A549 treated with Mapracorat at 1 μM for 4 hours (cell line): ENCODE measurements at places on chromosomes 11 and 22. TPM values are rescaled to one million over a fixed set of nuclear protein-coding genes. Genes with fewer than 3 reads are reported as not detected.

The DDB1 gene
- total RNA-seq, result 159 to 173 TPM (median 164 TPM) in 5 replicates

The BEST1 gene
- total RNA-seq, result 1.9 to 3.9 TPM (median 2.6 TPM) in 5 replicates

The CREB3L1 gene
- 3.8 to 5.2 TPM (median 4.5 TPM) in 5 replicates for total RNA-seq

The CNGA4 gene
- 0.11 TPM in 1 of 5 replicates, not detected in the others for total RNA-seq

The VWCE gene
- total RNA-seq, result 0.56 to 1.0 TPM (median 0.69 TPM) in 5 replicates

The BLID gene
- total RNA-seq, result not detected in 5 replicates

The RTN4RL2 gene
- 49.0 to 100 TPM (median 88.4 TPM) in 5 replicates for total RNA-seq

The P4HA3 gene
- 35.5 to 58.6 TPM (median 49.8 TPM) in 5 replicates for total RNA-seq

The MMP1 gene
- total RNA-seq, result 0.42 to 1.1 TPM (median 0.79 TPM) in 5 replicates

The TENM4 gene
- total RNA-seq, result 0.02 to 0.45 TPM (median 0.17 TPM) in 5 replicates

The RAB30 gene
- total RNA-seq, result 6.2 to 8.1 TPM (median 6.7 TPM) in 5 replicates

The SYT12 gene
- 12.6 to 22.3 TPM (median 19.9 TPM) in 5 replicates for total RNA-seq

The SCN3B gene
- total RNA-seq, result 0.08 to 0.25 TPM (median 0.17 TPM) in 5 replicates

The ACR gene
- total RNA-seq, result not detected in 5 replicates

The MRGPRF gene
- total RNA-seq, result 0.06 to 0.12 TPM in 2 of 5 replicates, not detected in the others

The BRSK2 gene
- total RNA-seq, result 4.5 to 7.8 TPM (median 6.3 TPM) in 5 replicates

The KCNJ11 gene
- 2.6 to 4.1 TPM (median 3.7 TPM) in 5 replicates for total RNA-seq

The CXCR5 gene
- total RNA-seq, result 0.07 to 0.16 TPM (median 0.10 TPM) in 5 replicates

The NEFH gene
- 0.03 to 0.16 TPM (median 0.09 TPM) in 5 replicates for total RNA-seq

The VSIG10L2 gene
- total RNA-seq, result not detected in 5 replicates

The YPEL4 gene
- total RNA-seq, result 0.13 to 0.41 TPM (median 0.18 TPM) in 5 replicates

The OR51B5 gene
- 0.13 TPM in 2 of 5 replicates, not detected in the others for total RNA-seq

The ESAM gene
- 10.9 to 15.1 TPM (median 13.5 TPM) in 5 replicates for total RNA-seq

The SCARF2 gene
- total RNA-seq, result 0.83 to 1.2 TPM (median 0.97 TPM) in 5 replicates

The PHLDA2 gene
- 86.5 to 121 TPM (median 113 TPM) in 5 replicates for total RNA-seq

The GRK3 gene
- total RNA-seq, result 2.8 to 3.7 TPM (median 3.2 TPM) in 5 replicates

The LRRC10B gene
- total RNA-seq, result 0.15 to 0.31 TPM (median 0.19 TPM) in 4 of 5 replicates, not detected in the other

The ADAMTS15 gene
- 4.7 to 8.1 TPM (median 6.8 TPM) in 5 replicates for total RNA-seq

The SEPTIN3 gene
- total RNA-seq, result 1.0 to 1.4 TPM (median 1.2 TPM) in 5 replicates

The PRDM11 gene
- 5.7 to 8.0 TPM (median 7.7 TPM) in 5 replicates for total RNA-seq

The PHRF1 gene
- 26.6 to 36.8 TPM (median 36.2 TPM) in 5 replicates for total RNA-seq

The BIRC3 gene
- 45.5 to 55.1 TPM (median 51.7 TPM) in 5 replicates for total RNA-seq

The PIH1D2 gene
- 0.57 to 1.2 TPM (median 0.86 TPM) in 5 replicates for total RNA-seq

The OR10G6 gene
- not detected in 5 replicates for total RNA-seq

The KIF18A gene
- 12.9 to 15.5 TPM (median 15.0 TPM) in 5 replicates for total RNA-seq

The DENND5A gene
- 34.9 to 58.1 TPM (median 42.8 TPM) in 5 replicates for total RNA-seq

The SLC22A25 gene
- not detected in 5 replicates for total RNA-seq

The IGLL1 gene
- not detected in 5 replicates for total RNA-seq

The DLG2 gene
- total RNA-seq, result 0.16 to 0.34 TPM (median 0.27 TPM) in 4 of 5 replicates, not detected in the other

The FAM181B gene
- 0.04 to 0.08 TPM (median 0.05 TPM) in 4 of 5 replicates, not detected in the other for total RNA-seq

The ARHGAP20 gene
- total RNA-seq, result 0.02 to 0.06 TPM in 2 of 5 replicates, not detected in the others

The SGSM1 gene
- total RNA-seq, result 0.24 to 0.76 TPM (median 0.58 TPM) in 5 replicates

The ANGPTL5 gene
- total RNA-seq, result 0.05 to 0.10 TPM in 2 of 5 replicates, not detected in the others
